ENCODE measurements at places on chromosomes 11 and 22. TPM values are rescaled to one million over a fixed set of nuclear protein-coding genes. Genes with fewer than 3 reads are reported as not detected.

The GGTLC2 gene
- not detected for total RNA-seq

GRCh38 chr11:10208131-10208575, 85.9 kb downstream of the SBF2 start:
- DNase-seq: no peak

The OR56A1 gene
- total RNA-seq: not detected

- DNase-seq: no peak
Observed at GRCh38 chr22:33806191-33806590, 114.1 kb downstream of the LARGE1 start.

The MISFA gene
- 7.9 TPM for total RNA-seq

DNA sequence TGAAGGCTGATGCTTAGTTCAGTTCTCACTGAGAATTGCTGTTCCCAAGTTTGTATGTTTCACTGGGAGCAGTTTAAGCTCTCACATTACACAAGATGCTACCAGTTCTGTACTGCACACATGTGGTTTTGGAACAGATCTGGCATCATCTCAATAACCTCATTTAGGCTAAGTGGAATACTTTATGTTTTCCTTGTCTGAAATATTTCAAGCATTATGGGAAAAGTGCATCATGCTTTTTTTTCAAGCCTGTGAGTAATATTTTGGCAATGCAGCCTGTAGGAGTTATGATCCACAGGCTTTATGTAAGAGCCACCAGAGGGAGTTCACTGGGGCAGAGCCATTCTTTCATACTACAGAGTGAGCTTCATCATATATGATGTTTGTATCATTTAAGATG, 141.5 kb downstream of the OR4C45 start:
- no peak for DNase-seq

All from PC-9 (cell line).